ENCODE measurements at places on chromosomes 7 and 10.

GRCh38 chr10:125084191-125084613, 76.2 kb downstream of the CTBP2 start:
- DNase-seq: no peak

DNA sequence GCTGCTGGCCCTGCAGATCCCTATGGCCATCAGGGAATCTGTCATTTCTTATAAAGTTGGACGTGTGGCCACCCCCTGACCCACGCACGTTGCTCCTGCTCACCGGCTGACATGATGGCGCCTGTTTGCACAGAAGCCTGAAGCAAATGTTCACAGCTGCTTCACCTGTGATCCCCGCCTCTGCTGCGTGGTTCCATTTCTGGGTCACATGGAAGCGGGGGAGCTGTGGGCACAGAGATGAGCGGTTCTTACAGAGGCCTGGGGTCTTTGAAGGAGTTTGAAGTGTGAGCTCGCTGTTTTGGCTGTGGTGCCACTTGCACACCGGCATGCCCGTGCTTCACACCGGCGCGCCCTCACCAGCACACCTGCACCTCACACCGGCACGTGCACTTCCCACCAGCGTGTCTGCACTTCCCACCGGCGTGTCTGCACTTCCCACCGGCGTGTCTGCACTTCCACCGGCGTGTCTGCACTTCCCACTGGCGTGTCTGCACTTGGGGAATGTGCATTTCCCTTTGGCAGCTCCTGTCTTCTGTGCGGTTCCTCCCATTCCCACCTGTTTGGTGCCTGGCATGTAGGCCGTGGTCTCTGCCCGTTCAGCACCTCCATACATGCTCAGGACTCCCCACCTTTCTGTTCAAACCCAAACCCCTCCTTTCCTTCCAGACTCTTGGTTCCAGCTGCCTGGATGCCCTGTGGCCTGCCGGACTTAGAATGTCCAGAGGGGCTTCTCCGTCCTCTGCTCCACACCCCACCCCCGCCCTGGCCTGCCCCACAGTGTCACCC, 86.7 kb downstream of the INPP5A start:
- no peak for DNase-seq

- no peak for DNase-seq
These were observed 403.2 kb upstream of the MGMT start for GRCh38 chr10:129063877-129064276.

DNA sequence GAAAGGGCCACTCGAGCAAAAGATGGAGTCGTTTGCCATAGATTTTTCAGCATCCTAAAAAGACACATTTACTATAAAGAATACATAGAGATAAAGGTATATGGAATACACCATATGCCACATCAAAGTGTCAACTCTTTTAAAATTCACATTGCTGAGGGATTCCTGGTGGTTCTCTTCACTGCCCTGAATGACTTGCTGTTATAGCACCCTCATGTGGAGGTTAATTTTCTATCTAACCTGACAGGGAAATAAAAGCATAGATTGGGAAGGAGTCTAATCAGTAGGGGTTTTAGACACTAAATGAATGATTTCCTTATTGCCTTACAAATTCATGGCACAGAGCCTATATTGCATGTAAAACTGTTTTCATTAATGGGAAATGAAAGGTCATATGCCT, 25.9 kb downstream of the DNAH11 start:
- peak; percentile 9 for DNase-seq

DNA sequence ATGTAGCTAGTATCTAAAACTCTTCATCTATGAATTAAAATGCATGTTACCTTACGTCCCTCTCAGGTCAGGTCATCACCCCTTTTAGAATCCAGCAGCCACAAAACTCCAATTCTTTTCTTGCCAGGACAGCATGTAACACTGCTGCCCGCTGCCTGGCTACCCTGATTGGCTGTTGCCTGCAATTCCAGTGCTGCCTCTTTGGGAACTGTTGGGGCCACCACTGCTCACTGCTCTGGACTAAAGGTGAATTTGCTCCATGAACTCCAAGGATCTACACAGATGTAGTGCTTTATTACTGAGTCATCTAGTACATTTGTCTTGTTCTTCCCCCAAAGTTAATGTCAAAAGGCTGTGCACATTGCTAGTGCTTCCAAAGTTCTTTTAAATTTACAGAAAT, 40.4 kb downstream of the SCIN start:
- no peak for DNase-seq

- DNase-seq: peak; percentile 17
These were observed 350.6 kb downstream of the TFEC start for GRCh38 chr7:115679976-115680375.

DNA sequence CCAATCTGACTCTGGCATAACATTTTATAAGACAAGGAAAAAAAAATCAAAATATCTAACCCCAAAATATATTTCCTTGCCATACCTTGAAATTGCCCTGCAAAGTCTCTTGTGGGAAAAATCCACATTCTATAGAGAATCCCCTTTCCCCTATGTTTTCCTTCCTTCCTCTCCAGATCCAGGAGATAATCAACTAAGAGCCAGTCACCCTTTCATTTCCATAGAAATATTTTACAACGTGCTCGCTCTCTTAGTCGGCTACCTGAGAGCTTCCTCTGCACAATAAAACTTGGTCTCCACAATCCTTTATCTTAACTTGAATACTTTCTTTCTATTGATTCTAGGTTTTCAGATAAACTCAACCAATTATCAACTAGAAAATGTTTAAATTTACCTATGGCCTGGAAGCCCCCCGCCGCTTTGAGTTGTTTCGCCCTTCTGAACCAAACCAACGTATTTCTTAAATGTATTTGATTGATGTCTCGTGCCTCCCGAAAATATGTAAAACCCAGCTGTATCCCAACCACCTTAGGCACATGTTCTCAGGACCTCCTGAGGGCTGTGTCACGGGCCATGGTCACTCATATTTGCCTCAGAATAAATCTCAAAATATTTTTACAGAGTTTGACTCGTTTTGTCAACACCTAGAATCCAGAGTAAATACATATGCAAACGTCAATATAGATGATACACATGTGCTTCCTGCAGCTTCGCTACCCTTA, 869 bp downstream of the PSAP start:
- no peak for DNase-seq

GRCh38 chr7:86647385-86648094, 3.8 kb downstream of the GRM3 start:
- no peak for DNase-seq

DNA sequence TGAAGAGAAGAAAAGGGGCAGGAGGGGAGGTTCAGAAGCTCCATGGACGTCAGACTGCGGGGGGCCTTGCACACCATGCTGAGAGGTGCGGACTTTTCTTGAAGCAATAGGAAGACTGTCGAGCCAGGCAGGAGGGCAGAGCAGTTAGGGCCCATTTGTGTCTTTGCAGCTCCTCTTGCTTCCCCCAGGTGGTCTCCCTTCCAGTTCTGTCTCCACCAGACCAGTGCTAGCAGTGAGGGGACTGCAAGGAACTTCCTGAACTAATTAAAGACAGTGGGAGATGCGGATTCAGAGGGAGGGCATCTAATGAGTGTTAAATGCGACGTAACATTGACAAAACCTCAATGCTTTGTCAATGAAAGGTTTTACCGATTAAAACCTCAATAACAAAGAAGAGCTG, 225.4 kb downstream of the USP6NL start:
- DNase-seq: no peak

DNA sequence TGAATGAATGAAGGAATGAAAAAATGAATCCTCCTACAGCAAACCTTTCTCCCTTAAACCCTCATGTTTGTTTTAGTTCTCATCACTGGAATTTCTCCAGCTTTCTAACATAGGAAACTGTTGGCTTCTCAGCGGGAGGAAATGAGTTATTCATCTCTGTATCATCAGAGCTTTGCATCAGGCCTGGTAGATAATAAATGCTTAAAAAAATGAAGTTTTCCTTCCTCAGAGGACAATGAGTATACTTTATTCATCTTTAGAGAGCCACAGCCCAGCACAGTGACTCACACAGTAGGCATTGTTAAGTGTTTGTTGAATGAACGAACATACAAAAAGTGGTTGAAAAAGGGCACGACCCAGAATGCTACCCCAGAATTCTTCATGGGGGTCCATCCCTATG, 62.6 kb downstream of the COL13A1 start:
- no peak for DNase-seq

DNA sequence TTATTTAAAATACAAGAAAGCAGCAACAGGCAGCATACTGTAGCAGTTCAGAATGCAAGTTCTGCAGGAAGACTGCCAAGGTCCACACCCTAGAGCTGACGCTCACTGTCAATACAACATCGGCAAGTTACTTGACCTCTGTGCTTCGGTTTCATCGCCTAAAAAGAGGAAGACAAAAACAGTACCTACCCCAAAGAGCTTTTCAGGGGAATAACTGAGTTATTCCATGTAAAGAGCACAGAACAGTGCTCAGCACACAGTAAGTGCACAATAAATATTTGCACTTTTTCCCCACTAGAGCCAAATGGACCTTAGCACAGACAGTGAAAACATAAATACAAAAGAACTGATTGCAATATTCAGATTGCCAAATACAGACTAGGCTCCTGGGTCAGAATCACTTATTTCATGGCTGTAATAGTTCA, 88.6 kb downstream of the USP6NL start:
- no peak for DNase-seq

GRCh38 chr10:114420811-114421485, 16.6 kb upstream of the AFAP1L2 start:
- no peak for DNase-seq

- DNase-seq: no peak
These were observed 72.0 kb downstream of the SCRN1 start for GRCh38 chr7:29917641-29918040.

- DNase-seq: no peak
These were observed 1.5 kb upstream of the C10orf95 start for GRCh38 chr10:102452672-102453340.

- DNase-seq: no peak
These were observed 846 bp upstream of the CALML5 start for GRCh38 chr10:5500162-5500670.

DNA sequence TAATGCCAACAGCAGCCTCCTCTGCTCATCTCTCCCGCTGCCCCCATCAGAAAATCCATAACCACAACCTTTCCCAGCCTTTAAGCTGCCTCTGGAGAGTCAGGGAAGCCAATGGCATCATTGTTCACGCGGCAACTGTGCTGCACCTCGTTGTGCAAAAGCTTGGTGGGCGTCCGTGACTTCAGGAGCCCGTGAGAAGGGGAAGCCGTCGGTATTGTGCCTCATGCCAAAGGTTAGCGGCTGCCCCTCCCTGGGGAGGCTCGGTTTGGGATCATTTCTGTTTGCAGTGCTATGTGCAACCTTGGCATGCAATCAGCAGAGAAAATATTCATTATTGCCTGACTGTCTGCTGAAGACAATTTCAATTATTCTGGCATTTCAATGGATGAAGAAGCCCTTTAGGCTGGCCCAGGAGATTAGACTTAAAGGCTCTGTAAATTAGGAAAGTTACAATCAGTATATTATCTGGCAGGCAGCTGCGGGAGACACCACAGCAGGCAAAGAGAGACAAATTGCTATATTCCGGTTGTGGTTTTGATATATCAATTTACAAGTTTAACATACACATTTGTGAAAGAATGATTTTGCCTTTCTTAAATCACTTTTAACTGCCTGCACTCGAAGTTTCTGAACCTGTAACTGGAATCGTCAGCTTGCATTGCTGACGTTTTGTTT, 244.5 kb downstream of the GATA3 start:
- DNase-seq: no peak

- no peak for DNase-seq
These were observed 15.2 kb upstream of the NFE2L3 start for GRCh38 chr7:26136831-26137230.

DNA sequence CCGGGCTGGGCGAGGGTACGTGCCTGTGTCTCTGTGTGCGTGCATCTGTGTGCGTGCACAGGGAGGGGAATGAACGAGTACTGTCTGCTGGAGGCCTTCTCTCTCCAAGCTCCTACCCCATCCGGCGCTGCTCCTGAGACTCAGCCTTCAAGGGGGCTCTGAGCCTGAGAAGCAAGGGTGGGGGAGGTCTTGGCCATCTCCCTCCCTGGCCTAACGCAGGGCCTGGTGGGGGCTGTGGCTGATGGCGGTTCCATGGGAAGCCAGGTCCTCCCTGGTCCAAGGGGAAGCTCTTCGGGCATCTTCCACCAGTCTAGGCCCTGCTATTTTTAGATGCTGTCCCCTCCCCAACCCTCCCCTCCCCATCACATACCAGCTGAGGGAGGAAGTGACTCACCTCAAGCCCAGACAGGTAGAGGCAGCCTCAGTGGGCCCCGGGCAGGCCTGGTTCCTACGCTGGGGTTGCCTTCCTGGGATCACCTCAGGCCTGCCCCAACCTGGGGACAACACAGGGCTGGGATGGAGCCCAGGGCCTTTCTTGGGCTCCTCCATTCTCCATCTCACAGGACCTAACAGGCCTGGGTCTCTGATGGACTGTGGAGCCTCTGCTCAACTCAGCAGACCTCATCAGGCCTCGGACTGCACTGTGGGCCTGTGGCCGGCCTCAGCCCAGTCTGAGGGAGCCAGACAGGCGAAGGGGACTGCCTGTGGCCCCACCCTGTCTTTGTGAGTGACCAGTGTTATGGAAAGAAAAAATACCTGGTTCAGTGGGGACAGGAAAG, 32.2 kb downstream of the DNAJB12 start:
- DNase-seq: no peak

GRCh38 chr7:43283706-43284105, 171.3 kb downstream of the HECW1 start:
- no peak for DNase-seq

All from cerebellar cortex (tissue), 1 donor.